Stimulated activated CD4-positive, alpha-beta T cell treated with anti-CD3 and anti-CD28 coated beads, Interleukin-2, amount 100 ng/mL, for 24 hours (primary cell): ENCODE measurements at places on chromosomes 13 and 19.

- DNase-seq: peak; percentile 50
Measured at GRCh38 chr13:98517576-98518310, 59.2 kb downstream of the STK24 start.

DNA sequence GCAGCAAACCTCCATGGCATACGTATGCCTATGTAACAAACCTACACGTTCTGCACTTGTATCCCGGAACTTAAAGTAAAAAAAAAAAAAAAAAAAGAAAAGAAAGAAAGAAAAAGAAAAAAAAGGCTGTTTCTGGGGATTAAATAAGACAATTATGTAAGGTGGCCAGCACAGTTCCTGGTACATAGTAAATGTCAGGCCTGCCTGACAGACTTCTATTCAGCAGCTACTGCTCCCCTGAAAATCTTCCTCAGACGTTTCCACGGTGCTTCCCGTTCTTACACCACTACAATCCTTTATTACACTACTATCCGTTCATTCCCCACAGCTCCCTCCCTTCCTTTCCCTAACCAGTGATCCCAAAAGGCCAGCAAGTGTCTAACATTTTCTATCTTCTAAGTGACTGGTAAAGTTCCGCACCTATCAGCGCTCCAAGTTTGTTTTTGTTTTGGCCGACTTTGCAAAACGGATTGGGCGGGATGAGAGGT is 636 bp upstream of the RB1 start:
- DNase-seq: no peak

DNA sequence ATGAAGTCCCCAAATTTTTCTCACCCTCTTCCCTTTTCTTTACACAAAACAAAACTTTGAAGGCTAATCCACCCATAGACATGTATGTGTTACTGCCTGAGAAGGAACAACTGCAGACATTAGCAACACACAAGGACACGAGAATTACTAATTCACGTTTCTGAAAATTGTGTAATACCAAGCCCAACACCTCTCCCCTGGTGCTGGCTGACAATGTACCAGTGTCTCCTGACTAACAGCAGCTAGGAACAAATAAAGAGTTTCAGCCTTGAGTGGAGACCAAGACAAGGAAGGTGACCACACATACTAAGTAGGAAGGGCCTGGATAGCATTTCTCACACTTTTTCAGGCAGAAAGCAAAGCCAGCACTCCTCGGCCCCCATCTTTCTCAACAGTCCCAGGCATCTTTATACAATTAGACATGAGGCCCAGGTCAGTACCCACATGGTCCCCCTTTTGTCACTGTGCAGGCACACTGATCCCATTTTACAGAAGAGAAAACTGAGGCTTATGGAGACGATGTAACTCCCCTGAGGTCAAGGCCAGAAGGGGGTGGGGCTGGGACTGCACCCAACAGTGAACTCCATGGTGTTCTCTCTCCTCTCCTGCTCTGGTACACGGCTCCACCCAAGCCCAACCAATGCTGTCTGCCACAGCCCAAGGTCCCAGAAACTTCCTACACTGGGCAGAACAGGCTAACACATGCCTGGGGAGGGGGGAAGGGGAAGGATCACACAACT is 8.7 kb downstream of the BRD4 start:
- no peak for DNase-seq

- no peak for DNase-seq
Measured at GRCh38 chr13:43687038-43687437, 99.7 kb downstream of the ENOX1 start.

DNA sequence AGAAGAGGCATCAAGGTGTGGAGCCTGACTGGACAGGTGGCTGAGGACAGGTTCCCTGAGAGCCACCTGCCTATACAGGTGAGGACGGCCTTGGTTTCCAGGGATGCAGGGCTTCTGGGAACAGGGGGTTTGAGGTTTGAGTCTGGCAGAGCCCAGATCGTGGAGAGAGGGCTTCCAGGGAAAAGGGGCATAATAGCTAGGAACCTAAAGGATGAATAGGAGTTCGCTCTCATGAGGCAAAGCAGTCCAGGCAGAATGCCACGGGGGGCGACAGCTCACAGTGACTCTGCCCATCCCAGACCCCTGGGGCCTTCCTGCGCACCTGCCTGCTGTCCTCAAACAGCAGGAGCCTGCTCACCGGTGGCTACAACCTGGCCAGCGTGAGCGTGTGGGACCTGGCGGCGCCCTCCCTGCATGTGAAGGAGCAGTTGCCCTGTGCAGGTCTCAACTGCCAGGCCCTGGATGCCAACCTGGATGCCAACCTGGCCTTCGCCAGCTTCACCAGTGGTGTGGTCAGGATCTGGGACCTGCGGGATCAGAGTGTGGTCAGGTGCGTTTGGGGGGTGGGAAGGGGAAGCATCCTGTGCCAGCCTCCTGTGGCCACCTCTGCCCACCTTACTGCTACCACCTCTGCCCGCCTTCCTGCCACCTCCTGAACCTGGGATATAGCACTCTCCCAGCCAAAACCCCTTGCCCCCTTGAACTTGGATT is 12.0 kb downstream of the TLE6 start:
- DNase-seq: no peak

- no peak for DNase-seq
Measured at GRCh38 chr13:20173116-20173746, 12.4 kb upstream of the GJA3 start.

DNA sequence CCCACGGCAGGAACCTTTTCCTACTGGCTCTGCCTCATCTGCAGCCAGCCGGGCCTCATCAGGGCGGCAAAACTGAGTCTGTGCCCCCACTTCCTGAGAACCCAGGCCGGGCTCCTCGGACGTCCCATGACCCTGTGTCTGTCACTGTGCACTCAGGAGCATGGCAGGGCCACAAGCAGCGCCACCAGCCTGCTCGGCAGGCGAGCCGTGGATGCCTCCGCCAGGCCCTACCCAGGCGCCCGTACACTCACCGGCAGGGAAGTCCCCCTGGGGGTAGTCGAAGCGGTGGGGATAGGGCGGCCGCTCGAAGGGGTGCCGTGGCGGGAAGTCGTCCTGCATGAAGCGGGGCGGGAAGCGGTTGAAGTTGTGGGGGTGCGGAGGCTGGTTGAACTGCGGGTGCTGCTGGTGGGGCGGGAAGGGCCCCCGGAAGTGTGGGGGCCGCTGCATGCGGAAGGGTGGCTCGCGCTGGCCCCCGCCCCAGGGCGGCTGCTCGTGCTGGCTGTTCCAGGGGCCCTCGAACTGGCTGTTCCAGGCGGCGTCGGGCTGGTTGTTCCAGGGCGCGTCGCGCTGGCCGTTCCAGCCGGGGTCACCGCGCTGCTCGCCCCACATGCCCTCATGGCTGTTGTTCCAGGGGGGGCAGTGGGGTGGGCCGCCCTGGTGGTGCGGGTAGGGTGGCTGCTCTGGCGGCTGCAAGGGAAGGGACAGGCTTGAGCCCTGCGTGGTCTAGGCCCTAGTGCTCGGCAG is 17.1 kb downstream of the CHERP start:
- no peak for DNase-seq

GRCh38 chr13:73958657-73959397 is 175.4 kb downstream of the KLF12 start:
- no peak for DNase-seq

DNA sequence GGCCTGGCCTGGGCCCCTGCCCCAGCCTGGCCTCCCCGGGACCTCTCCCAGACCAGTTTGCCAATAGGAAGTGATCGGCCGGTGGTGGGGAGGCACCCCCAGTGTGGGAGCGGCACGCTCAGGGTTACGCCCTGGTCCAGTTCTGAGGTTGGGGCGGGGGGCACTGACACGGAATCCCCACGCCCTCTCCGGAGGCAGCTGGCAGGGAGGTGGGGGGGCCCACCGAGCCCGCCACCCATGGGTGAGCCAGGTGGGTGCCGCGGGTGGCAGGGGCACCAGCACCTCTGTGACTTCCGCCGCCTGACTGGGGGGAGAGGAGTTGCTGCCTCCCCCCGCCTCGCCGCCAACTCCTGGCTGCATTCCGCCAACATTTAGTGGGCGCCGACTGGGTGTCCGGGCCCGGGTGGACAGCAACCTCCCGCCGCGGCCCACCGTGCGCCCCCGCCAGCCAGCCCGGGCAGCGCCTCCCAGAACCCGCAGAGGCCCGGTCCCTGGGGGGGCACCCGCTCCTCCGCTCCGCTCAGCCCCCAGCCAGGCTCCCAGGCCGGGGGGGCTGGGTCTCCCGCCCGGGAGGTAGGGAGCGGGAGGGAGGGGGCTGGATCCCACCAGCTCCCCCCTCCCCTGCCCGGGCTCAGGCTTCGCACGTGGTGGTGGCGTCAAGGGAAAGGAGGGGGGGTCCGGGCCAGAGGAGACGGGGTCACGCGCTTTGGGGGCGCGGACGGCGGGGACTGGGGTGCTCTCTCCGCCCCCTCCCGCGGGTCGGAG is 2.0 kb downstream of the ZBTB7A start:
- DNase-seq: peak; percentile 49

DNA sequence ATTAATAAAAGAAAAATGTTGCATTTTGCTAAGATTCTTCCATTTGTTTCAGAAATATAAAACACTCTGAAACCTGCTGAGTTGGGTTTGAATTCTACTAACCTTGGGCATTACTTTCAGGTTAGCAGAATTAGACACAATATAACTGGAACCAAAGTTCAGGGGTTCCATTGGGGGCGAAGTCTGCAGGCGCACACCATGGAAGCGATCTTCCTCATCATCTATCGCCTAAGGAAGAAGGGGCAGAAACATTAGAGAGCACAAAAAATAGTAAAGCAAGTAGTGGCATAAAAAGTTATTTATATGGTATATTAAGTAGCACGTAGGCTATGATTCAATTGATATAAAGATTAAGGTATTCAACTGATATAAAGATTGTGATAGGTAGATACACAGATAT is 34.1 kb downstream of the CARD8 start:
- DNase-seq: no peak

DNA sequence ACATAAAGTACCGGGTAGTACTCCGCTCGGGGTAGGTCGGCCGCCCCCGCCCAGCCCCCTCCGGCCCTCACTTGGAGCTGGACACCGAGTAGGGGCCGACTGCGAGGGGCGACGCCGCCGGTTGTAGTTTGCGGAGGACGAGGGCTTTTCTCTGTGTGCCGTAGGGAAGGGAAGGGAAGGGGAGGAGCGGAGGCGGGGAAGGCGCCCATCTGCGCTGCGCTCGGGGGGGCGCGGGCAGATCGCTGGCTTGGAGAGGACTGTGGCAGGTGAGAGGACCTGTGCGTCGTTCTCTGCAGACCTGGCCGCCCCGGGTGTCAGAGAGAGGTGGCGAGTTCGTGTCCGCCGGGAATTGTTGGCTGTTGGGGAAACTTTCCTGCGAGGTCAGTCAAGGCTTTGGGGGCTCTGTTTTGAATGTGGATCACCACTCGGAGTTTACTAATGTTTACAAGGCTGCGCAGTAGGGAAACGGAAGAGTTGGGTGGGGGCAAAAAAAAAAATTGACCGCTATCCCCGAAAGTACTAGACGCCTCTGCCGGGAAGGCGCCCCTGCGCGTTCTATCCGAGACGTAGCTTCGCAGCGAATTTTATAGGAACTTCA is 1.4 kb downstream of the ING1 start:
- peak; percentile 57 for DNase-seq

DNA sequence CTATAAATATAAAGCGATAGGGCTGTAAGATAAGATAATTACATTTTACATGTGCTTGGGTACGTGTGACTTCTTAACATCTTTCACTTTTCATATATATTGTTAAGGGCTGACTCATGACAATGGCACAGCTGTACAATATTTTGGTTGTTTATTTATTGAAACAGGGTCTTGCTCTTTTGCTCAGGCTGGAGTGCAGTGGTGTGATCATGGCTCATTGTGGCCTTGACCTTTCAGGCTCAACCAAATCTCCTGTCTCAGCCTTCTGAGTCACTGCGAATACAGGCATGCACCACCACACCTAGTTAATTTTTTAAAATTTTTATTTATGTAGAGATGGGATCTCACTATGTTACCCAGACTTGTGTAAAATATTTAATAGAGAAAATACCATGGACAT is 2532.4 kb upstream of the PCDH20 start:
- no peak for DNase-seq

GRCh38 chr13:66965181-66965580 is 265.0 kb downstream of the PCDH9 start:
- DNase-seq: no peak

- no peak for DNase-seq
Measured at GRCh38 chr13:77457966-77458365, 77.5 kb upstream of the SCEL start.

GRCh38 chr19:13959962-13960862 is 7.9 kb downstream of the DCAF15 start:
- DNase-seq: peak; percentile 23

GRCh38 chr19:7427944-7428343 is 60.9 kb downstream of the PEX11G start:
- no peak for DNase-seq

DNA sequence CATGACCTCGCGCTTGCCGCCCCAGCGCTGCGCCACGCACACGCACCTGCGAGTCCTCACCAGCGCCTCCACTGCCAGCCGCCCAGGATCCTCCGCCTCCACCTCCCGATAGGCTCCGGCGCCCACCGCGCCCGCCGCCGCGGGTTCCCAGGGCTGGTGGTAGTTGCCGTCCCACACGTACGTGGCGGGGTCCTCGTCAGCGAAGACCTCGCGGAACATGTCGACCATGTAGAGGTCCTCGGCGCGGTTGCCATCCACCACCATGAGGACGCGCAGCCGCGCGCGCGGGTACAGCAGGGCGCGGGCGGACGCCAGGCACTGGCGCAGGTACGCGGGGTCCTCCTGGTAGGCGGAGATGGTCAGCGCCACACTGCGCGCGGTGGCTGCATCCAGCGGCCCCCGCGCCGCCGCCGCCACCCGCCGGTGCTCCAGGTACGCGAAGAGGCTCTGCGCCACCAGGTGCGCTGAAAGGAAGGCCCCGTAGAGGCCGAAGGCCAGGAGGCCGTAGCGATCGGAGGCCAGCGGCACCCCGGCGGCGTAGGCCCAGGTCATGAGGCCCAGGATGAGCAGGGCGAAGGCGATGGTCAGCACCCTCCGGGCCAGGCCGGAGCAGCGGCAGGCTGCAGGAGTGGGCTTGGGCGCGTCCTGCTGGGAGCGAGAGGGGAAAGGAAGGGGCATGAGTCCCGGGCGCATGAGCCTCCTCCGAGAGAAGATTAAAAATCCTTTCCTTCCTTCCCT is 4.4 kb downstream of the HAS1 start:
- DNase-seq: no peak

- no peak for DNase-seq
Measured at GRCh38 chr13:42328672-42329071, 56.7 kb downstream of the AKAP11 start.

- DNase-seq: no peak
Measured at GRCh38 chr13:49374585-49375290, 69.1 kb downstream of the CAB39L start.

DNA sequence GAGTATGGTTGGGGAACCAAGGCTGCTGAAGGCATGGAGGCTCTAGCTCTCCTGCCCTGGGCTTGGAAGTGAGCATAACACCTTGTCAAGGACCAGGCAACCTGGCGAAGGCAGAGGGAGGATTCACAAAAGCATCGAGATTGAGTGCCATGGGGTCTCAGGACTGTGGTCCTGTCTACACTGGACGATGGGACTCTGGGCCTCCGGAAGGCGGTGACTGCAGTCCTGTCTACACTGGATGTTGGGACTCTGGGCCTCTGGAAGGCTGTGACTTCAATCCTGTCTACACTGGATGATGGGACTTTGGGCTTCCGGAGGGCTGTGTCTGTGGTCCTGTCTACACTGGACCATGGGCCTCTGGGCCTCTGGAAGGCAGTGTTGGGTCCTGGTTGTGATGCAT is 290.4 kb downstream of the TEX29 start:
- DNase-seq: no peak
